Globus pallidus (tissue), 1 donor: ENCODE measurements at places on chromosomes 16 and 17.

DNA sequence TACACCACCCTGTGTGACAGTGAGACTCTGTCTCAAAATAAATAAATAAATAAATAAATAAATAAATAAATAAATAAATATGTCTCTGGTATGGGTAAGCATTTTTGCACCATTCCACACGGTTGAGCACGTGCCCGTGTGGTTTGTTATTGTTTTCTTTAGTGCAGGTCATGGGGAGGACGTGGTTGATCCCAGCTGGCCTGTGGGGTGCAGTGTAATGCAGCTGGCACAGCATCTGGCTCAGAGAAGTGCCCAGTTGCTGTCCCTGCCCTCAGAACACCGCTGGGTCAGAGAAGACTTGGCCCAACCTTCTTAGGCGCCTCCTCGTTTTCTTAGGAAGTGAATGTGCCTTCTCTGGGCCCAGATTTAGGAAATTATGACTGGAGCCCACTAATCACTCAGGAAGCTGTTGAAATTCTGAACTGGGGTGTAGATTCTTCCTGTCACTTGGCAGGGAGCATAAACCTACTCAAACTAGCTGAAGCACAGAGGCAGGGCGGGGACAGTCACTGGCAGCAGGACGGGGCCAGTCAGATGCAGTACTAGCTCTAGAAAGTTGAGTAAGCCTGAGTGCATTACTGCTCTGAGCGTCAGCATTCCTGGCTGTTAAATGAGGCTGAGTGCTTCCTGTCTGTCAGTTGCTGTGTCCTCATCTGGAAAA is 85.9 kb downstream of the SNX29 start:
- no peak for DNase-seq

DNA sequence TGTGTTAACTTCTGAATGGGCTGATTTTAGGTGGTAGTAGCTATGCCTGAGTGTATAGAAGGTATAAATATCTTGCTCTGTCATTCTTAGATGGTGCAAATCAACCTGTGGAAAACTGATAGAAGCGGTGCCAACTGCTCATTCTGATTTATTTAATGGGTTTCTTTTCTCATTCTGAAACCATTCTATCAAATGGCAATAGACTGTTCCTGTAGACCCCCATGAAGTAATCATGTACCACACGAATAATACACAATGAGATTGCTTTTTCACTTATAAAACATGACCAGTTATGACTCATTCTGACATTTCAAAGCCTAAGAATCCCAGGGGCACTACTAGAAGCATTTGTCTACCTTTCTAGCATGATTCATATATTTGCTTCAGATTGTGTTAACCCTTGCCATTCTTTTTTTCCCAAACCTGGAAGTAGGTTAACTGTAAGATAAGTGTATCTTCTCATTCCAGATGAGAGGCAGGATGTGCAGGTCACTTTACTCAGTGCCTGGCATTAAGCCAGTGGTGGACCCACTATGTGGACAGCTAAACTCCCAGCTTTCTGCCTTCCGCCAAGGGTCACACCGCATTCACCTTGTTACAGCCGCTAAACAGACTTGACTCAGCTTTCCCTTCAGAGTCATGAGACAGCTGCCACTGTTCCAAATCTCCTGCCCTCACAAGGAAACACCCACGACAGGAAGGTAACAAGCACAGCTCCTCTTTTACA is 16.4 kb upstream of the SLC16A11 start:
- DNase-seq: no peak

- DNase-seq: no peak
Observed at GRCh38 chr16:67199808-67200198, 872 bp downstream of the ELMO3 start.

GRCh38 chr16:65415460-65415859 is 293.6 kb upstream of the CDH11 start:
- no peak for DNase-seq

DNA sequence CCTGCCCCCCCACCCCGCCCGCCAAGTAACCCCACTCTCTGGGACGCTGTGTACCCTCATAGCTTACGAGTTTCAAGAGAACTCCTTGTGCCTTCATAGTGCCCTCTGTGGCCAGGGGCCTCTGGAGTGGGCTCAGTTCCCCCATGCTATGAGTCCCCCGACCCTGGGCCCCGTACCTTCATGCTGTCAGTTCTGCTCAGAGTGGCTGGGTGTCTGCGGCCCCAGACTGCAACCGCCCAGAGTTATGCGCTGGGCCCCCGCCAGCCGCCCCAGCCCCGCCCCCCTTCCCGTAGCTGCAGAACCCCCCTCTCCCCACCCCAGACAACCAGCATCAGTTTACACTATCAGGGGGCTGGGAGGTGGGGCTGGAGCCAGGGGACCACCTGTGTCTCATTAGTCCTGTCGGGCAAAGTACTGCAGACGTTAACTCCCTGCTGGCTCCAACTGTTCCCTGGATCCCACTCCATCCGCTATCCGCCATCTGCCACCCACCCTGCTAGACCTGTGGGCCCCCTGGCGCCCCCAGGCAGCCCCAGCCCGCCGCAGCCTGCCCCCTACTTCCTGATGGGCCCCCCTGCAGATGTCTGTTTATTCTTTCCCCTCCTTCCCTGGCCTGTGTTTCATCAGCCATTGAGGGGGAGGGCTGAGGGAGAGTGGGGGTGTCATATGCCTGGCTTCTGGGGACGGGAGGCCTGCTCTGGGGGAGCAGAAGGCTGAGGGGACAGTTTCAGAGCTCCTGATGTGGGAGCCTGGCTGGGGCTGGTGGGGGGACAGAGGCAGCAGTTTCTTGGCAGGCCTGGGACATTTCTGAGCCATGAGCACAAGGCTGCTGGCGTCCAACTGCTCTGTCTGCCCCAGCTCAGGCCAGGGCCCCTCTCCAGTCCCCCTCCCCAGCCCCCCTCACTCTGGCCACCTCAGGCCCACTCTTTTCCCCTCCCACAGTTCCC is at the start of gene MFAP4:
Gene MFAP4, minus strand, starts transcription at position 217 of the 947 bp plus-strand sequence. Its CDS starts 35 bp downstream, at position 182.
- DNase-seq: peak; percentile 66

DNA sequence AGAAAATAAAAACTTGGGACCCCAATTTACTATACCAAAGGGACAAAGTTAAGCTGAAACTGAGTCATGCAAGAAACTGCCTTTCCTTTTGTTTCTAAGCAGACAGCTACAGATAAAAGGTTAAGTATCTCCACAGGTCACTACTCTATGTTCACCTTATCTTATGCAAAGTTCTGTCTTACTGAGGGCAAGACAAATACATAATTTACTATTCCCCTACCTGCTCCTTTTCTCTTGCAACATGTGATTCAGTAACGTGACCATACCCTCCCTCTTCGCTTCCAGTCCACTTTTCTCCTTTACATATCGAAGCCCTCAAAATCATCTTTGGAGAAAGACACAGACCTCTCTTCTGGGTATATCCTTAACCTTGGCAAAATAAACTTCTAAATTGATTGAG is 42.3 kb downstream of the SCPEP1 start:
- DNase-seq: no peak

GRCh38 chr17:82097184-82097918 is 685 bp downstream of the FASN start:
- DNase-seq: peak; percentile 29

DNA sequence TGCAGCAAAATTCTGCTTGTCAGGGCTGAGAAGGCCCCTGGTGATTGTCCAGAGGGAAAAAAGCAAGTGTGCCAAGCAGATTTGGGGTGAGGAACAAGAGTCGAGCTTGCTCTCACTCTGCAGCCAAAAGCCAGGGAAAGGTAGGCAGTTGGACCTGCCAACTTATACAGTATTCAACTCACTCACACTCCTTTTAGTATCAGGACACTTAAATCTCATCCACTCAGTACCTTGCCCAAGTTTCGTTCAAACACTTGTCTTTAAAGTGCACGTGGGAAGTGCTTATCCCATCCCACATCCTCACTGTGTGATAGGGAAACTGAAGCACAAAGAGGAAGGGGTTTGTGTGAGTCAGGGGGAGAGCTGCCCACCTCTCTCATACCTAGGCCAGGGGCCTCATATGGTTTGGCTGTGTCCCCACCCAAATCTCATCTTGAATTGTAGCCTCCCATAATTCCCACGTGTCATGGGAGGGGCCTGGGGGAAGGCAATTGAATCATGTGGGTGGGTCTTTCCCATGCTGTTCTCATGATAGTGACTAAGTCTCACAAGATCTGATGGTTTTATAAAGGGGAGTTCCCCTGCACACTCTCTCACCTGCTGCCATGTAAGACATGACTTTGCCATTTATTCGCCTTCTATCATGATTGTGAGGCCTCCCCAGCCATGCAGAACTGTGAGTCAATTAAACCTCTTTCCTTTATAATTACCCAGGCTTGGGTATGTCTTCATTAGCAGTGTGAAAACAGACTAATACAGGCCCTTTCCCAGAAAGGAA is 25.6 kb upstream of the CES5A start:
- no peak for DNase-seq

DNA sequence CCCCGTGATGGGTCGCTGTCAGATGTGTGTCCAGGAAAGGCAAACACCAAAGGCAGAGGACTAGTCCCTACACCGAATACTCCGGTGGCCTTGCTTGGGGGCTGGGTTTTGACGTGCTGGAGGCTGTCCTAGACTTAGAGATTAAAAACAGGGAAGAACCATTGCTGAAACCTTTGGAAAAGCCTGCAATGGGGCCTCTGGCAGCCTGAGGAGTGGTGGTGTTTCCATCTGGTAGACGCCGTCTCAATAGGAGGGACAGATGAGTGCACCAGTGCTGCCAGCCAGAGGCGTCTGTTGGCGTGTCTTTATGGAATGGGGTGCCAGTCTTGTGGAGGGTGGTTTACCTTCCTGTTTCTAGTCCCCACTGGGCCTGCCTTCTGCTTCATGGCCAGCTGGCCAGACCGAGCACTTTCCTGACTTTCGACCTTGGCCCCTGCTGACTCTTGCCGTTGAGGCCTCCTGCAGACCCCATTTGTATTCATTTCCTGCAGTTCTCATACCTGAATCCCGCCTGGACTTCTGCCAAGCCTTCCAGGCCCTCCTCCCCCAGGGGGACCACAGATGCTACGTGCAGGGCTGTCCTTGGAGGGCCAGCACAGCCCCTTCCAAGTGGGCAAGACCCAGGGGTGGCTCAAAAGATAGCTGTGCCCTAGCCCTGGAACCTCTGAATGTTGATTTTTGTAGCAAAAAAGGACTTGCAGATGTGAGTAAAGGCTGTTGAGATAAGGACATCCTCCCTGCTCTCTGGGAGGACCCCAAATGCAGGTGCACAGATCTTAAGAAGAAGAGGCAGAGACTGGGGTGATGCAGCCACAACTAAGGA is 1.9 kb upstream of the DNASE1 start:
- no peak for DNase-seq

- DNase-seq: no peak
Observed at GRCh38 chr16:27568077-27568476, 18.1 kb downstream of the KATNIP start.

DNA sequence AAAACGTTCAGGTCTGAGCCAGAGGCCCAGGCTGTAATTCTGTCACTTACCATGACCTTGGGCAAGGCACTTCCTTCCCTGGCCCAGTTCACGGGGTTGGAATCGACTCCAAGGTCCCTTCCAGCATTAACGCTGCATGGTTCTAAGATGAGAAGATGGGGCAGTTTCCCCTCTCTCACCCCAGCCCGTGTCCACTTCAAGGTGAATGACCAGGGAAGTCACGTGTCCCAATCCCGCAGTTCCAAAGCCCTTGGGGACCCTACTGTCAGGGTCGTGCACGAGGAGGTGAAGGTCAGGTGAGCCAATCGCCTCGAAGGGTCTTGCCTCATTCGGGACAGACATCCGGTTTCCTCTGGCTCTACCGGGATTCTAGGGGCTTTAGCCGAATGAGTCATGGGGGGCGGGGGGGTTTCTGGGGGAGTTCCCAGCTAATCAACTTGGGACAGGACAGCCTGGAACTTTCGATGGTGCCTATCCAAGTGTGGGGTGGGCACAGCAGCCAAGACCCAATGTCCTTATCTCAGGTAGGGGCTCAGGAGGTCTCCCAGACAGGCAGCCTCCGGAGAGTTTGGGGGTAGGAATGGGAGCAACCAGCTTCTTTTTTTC is 762 bp upstream of the CSF3 start:
- DNase-seq: no peak

DNA sequence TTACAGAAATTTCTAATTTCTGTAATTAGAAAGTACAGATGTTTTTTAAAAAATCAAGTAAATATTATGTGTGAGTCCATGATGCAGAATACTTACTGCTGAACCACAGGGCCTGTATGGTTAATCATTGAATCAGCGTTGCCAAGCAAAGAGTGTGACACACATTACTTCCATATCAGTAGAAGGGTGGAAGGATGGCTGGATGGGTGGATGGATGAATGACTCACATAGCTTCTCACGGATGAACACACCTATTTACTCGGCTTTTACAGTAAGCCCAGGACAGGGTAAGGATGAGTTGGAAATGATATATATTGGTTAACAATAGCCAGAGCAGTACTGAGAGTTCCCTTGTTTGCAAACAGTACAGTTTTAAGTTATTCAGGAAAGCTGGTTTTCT is 495.9 kb upstream of the RBFOX1 start:
- DNase-seq: no peak

DNA sequence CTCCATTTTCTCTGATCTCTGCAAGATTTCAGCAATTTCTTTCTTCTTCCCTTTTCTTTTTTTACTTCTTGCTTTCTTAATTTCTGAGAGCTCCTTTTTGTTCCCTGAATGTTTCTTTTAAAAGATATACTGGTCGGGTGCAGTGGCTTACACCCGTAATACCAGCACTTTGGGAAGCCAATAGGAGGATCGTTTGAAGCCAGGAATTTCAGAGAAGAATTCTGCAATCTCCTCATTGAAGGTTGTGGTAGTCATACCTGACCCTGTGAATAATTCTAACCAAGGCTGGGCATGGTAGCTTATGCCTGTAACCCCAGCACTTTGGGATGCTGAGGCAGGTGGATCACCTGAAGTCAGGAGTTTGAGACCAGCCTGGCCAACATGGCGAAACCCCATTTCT is 15.6 kb upstream of the ABCC1 start:
- no peak for DNase-seq

- DNase-seq: no peak
Observed at GRCh38 chr17:7969433-7969832, 33.0 kb upstream of the GUCY2D start.

DNA sequence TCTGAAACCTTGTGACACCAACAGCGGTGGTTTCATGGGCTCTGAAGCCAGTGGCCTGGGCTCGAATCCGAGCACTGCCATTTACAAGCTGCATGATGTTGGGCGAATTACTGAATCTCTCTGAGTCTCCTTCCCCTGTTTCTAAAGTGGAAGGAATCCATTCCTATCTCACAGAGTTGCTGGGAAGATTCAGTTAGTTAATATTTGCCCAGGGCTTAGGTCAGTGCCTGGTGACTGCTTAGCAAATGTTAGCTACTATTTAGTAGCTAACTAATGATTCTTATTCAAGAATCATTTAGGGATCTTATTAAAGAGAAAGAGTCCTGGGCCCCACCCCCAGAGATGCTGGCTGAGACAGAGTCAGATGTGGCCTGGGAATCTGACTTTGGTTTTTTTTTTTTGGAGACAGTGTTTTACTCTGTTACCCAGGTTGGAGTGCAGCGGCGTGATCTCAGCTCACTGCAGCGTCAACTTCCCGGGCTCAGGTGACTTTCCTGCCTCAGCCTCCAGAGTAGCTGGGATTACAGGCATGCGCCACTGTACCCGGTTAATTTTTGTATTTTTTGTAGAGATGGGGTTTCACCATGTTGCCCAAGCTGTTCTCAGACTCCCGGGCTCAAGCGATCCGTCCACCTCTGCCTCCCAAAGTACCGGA is 33.6 kb upstream of the RAI1 start:
- no peak for DNase-seq

- DNase-seq: no peak
Observed at GRCh38 chr16:46712911-46713310, 23.5 kb downstream of the ORC6 start.

- DNase-seq: no peak
Observed at GRCh38 chr17:72338847-72339790, 218.3 kb downstream of the SOX9 start.
